Stomach (tissue), 19 donors: ENCODE measurements at places on chromosomes 3 and 15. TPM values are rescaled to one million over a fixed set of nuclear protein-coding genes. Genes with fewer than 3 reads are reported as not detected.

The ECE2 gene
- polyA plus RNA-seq = not detected

DNA sequence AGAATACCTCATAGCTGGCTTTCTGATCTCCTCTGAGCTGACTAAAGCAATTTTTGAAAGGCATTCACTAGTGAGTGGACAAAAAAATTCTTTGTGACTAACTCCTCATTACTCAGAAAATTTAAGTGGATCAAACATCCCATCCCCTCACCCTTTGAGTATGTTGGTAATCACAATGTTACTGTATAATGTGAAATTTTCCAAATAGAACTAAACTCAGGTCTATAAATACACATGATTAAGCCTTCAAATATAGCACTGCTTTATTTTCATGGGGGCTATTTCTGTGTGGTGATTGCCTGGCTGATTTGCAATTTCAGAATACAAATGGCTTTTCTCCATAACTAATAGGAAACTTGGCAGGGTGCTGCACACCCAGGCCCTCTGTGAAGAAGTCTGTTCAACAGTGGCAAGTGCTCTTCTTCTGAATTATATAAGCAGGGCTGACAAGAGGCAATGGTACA, 45.9 kb upstream of the ACTC1 start:
- DNase-seq = no peak

- no peak for DNase-seq
Observed at GRCh38 chr3:30704931-30705890, 98.8 kb downstream of the TGFBR2 start.

DNA sequence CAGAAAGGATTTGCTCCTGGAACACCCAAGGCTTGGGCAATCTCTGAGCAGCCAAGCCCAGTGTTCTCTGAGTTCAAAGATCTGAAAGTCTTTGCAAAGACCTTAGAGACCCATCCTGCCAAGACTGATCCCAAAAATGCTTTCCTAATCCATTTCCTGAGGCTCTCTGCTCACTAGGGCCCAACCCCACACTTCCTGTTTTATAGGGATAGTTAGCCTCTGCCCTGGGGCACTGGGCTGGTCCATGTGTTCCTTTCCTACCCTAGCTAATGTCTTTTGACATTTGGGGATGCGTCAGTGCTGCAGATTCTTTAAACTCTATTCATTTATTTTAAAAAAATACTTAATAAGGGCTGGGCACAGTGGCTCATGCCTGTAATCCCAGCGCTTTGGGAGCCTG, 372.7 kb downstream of the ROBO2 start:
- DNase-seq = no peak

The MST1R gene
- polyA plus RNA-seq = 15.9 TPM

The HESX1 gene
- 2.7 TPM for polyA plus RNA-seq

The HYKK gene
- 11.6 TPM for polyA plus RNA-seq

DNA sequence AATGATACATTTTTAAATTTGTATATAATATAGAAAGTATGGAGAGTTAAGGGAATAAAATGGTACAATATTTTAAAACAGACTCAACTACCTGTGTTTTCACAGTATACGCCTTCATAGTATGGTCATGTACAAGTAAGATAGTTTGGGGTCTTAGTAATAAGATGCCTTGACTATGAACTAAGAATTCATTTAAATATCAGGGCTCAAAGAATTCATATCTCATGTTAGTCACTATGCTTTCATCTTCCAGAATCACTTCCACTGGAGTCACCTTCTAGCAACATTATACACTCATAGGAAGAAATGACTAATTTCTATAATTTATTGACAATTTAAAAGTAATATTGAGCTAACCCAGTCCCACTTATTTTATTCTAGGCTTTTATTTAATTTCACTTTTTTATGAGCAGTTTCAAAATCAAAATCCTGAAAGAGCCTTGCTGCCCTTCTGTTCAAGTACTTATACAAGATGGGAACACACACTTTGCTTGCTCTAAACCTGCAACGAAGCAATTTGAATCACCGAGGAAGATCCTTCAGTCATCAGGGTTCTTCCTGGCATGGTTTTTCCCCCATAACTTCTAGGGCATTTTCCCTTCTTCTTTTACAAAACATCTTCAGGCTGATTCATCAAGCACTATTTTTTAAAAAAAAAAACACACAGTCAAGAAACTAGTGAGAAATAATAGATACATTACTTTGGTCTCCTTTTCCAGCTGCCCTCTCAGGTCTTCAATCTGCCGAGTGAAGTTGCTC, 94.1 kb downstream of the MYH15 start:
- no peak for DNase-seq

The ZNF662 gene
- polyA plus RNA-seq = 3.2 TPM

The PARP15 gene
- 1.3 TPM for polyA plus RNA-seq

- no peak for DNase-seq
Observed at GRCh38 chr3:131669600-131669999, 166.8 kb upstream of the MRPL3 start.

The FBXL2 gene
- 0.46 TPM for polyA plus RNA-seq

GRCh38 chr3:41682996-41683395, 278.9 kb downstream of the ULK4 start:
- DNase-seq = no peak

The PLA1A gene
- 2.3 TPM for polyA plus RNA-seq

- DNase-seq = no peak
Observed at GRCh38 chr15:30008156-30008555, 74.6 kb upstream of the GOLGA8J start.

DNA sequence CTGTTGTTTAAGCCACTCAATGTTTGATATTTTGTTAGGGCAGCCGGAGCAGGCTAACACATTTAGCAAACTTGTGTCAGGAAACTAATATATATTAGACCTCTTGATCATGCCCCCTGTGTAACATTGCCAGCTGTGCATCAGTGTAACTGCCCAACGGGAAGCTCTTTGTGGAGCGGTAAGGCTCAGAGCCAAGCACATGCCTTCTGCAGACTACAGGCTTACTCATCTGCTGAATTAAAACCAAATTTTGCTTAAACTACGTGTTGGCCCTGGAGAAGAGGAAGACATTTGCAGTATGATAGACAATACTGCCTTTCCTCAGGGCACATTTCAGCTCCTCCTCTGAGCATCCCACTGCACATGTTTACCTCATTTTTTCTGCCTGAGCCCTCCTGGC, 50.5 kb upstream of the KCNMB2 start:
- no peak for DNase-seq

The EEFSEC gene
- polyA plus RNA-seq = 12.2 TPM

The SLC22A14 gene
- 0.08 TPM for polyA plus RNA-seq

GRCh38 chr3:13189639-13190377, 116.6 kb upstream of the IQSEC1 start:
- DNase-seq = no peak

GRCh38 chr3:131075632-131076328, 49.1 kb downstream of the NEK11 start:
- no peak for DNase-seq

GRCh38 chr3:77566055-77566454, 526.2 kb downstream of the ROBO2 start:
- DNase-seq = no peak

The TIMP4 gene
- polyA plus RNA-seq = 13.4 TPM

GRCh38 chr3:56856752-56857151, 55.0 kb upstream of the ARHGEF3 start:
- DNase-seq = no peak

DNA sequence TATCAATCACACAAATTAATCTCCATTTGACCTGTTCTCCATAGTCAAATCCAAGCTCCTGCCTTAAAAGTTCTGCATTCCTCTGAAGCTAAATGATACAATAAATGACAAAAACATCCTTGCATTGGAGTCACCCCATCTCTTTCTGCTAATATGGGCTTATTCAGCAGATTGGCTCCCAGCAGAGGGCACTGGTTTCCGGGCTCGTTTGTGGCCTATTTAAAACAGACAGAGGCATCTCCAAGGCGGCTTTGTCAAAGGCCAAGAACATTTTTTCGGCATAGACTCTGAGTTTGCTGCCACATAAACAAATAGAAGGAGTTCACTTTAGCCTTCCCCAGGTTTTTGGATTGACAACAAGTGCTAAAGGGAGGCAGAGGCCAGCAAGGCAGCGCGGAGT, 204.4 kb upstream of the RASGRP1 start:
- peak; percentile 40 for DNase-seq

DNA sequence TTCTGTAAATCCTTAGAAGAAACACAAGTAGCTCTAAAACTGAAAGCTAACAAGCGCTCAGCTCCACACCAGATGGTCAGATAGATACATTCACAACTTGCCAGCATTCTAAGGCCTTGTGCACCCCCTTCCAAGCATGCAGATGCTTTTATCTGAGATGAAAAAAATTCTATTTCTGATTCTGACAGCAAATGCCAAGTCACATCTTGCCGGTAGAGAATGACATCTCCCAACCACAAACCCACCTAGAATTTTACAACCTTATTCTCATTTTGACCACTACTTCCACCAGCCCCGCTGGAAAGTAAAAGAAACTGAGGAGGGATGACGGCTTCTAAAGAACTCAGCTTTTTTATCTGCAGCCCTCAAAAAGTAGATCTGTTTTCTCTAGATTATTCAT, 57.7 kb downstream of the SUMF1 start:
- DNase-seq = no peak

GRCh38 chr3:177553012-177553411, 355.7 kb upstream of the TBL1XR1 start:
- DNase-seq = no peak

DNA sequence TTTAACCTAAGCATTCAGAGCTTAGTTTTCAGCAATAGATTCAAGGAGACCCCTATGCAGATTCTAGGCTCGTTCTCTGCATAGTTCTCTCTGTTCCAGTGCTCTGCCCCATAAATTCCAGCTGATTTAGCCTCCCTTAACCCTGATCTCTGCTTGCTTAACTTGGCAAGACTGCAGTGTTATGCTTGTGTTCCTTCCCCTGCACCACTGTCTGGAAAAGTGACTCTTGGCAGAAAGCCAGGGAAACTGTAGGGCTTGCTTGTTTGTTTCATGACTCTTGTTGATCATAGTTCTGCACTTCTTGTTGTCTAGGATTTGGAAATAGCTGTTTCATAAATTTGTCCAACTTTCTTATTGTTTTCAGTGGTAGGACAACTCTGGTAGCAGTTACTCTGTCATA, 40.1 kb downstream of the ANAPC13 start:
- peak; percentile 62 for DNase-seq

The A4GNT gene
- polyA plus RNA-seq = 7.2 TPM

DNA sequence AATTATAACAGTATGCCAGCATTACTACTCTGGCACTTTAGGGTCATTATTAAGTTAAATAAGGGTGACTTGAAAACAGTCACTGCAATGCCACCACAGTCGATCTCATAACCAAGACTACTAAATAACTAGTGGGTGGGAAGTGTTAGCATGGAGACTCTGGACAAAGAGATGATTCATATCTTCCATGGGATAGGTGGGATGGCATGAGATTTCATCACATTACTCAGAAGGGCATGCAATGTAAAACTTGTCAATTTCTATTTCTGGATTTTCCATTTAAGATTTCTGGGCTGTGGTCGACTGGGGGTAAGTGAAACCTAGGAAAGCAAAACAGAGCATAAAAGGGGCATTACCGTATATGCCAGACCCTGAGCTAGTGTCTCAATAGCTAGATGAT, 538.9 kb upstream of the GRM7 start:
- DNase-seq = no peak

- DNase-seq = no peak
Observed at GRCh38 chr3:160373655-160374054, 25.4 kb downstream of the IFT80 start.

DNA sequence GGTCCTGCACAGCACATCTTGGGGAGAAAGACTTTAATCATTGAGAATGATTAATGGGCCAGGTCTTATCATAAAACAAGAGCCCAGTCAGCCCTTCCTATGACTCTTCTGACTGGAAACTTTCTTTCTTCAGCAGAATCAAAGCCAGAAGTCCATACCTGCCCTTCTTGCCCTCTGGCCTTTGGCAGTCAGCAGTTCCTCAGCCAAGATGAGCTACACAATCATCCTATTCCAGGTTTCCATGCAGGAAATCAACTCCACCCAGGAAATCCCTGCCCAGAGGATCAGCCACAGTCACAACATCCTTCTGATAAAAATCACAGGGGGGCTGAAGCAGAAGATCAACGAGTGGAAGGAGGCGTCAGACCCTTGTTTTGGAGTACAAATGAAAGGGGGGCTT, 26.9 kb downstream of the ZNF589 start:
- DNase-seq = no peak

The RTF1 gene
- polyA plus RNA-seq = 46.0 TPM

The GP9 gene
- polyA plus RNA-seq = not detected

DNA sequence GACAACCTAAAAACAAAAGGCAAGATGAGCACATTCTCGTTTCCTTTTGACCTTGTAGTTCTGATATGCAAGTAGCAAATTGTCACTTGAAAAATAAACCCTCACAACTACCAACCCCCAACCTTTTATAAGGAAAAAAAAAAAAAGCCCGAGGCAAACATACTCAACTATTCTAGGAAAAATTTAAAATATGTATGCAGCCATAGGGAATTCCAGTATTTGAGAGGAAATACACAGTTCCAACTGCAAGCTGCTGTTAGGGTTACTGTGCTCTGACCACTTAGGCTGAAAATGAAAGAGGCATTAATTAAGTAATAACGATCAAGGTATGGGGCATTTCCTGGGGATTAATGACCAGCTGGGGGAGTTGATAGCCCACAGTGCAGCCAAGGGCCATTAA, 281.9 kb upstream of the DPH6 start:
- DNase-seq = no peak

DNA sequence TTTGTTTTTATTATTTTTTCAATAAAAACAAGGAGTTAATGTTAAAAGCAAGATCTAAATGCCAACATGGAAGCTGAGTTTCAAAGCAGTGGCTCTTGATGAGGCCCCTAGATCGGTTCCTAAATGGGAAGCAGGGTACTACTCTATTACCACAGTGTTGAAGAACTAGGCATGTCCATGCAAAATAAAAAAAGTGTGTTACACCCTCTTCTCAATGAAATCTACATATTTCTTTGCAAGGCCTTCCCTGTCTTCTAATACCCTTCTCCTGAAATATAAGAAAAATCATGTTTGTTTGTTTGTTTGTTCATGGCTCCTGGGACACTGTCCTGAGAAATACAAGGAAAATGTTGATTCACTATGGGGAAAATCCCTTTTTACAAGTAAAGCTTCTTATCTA, 12.2 kb upstream of the SLC25A36 start:
- no peak for DNase-seq

The RLBP1 gene
- polyA plus RNA-seq = not detected
